COLO829 (cell line): ENCODE measurements at places on chromosomes 16 and 17.

GRCh38 chr16:72884037-72884436 lies 163.9 kb downstream of the ZFHX3 start:
- no peak for DNase-seq

GRCh38 chr17:6452471-6453266 lies 8.4 kb downstream of the PIMREG start:
- DNase-seq = no peak

DNA sequence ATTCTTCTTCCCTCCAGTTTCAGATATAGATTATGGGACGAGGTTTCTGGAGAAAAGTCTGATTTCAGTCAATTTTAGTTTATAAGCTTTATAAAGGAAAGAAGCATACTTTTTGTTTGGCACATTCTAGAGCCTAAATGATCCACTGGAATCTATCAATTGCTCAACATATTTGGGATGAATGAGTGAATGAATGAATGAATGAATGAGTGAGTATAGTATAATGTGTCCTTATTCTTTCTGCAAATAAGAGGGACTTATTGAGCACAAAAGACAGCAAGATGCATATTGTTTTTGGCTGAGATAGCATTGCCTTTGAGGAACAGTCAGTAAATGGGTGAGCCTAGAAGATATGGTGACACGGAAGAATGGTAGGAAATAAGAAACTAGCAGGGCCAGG lies 245.4 kb downstream of the SHISA9 start:
- DNase-seq = no peak

DNA sequence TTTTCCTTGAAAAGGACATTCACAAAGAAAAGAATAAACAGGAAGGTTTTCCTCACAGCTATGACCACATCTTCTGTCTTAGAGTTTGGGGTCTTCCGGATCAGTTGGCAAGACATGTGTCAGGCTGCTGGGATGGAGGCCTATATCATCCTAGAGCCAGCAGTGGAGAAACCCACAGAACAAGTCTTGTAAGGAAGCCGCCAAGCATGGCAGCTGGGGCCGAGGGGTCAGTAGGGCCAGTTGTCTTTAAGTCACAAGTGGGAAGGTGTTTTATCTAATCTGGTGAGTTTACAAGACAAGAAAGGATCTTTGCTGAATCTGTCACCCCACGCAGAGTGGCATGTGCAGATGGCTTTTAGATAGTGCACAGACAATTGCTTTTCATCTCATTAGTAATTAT lies 25.7 kb downstream of the SCNN1B start:
- no peak for DNase-seq

- no peak for DNase-seq
Measured at GRCh38 chr17:77324227-77324626, 183.5 kb downstream of the SEC14L1 start.

- no peak for DNase-seq
Measured at GRCh38 chr17:50264263-50265113, 9.8 kb upstream of the TMEM92 start.

DNA sequence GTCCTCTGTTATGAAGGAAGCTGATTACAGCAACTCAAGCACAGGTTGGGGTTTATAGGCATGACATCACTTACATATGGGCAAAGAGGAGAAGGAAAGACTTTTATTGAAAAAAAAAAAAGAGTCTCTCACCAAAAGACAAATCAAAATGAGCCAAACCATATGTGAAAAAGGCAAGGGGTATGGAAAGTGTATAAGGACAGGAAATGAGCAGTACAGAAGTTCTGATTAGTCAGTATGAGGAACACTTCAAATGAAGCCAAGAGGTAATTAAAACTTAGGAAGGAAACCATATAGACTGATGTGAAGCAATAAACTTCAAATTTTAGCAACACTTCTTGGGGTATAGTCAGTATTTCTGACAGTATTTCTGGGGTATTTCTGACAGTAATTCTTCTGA lies 1372.6 kb downstream of the CDH11 start:
- DNase-seq = no peak

DNA sequence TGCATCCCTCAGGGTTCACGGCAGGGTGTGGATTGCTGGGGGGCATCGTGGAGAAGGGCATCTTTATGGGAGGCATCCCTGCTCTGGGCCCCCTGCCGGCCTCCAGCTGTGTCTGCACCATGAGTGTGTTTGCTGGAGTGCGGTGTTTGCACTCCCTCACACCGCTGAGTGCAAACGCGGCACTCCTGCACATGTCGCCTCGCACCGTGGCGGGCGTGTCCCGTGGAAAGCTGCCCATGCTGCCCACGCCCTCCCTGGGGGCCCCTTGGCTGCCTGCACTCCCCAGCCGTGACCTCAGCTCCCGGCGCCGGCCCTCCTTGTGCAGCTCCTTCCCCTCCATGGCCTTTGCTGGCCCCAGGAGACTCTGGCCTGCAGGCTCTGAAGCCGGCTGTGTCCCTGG lies 74.6 kb upstream of the ZNF750 start:
- DNase-seq = no peak
